ENCODE measurements at places on chromosomes 1 and 21.

DNA sequence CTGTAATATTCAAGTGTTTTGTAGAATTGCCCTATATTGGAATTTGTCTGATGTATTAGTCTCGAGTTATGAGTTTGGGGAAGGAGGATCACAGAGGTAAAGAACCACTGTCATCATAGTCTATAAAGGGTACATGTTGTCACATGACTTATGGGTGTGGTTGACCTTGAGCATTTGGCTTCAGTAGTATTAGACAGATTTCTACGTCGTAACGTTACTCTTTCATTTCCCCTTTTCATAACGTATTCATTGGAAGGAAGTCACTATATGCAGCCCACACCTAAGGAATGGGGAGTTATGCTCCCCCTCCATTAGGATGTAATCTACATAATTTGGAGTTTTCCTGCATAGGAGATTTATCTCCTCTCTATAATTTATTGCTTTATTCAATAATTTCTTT is 110.1 kb upstream of the VAV3 start:
- DNase-seq, result no peak

DNA sequence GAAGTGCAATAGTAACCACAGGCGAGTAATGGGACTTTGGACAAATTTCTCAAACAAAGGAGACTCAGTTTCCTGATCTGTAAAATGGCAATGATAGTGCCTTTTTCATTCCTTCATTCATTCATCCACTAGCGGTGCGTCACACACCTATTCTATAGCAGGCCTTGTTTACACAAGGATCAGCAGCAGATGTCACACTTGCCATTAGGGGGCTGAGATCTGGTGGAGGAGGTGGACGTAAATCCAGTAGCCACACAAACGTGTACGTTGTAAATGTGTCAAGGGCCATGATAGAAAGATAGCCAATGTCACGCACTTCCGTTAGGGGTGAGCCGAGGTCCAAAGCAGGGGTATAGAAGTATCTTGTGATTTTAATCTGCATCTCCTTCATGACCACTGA is 34.2 kb downstream of the SERINC2 start:
- no peak for DNase-seq

DNA sequence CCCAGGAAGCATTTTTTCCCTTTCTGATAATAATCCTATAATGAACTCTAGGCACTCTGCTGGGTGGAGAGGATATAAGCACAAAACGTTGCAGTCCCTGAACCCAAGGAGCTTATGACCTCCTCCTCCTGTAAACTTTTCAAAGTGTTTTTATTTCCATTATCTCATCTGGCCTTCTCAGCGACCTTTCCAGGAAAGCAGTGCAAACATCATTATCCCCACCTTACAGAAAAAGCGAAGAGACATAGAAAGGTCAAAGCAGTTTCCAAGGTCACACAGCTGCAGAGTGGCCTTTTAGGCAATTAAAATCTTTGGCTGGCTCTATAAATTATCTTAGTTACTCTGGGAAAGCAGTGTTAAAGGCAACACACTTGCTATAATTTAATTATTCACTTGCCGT is 63.8 kb downstream of the OLFML3 start:
- no peak for DNase-seq

DNA sequence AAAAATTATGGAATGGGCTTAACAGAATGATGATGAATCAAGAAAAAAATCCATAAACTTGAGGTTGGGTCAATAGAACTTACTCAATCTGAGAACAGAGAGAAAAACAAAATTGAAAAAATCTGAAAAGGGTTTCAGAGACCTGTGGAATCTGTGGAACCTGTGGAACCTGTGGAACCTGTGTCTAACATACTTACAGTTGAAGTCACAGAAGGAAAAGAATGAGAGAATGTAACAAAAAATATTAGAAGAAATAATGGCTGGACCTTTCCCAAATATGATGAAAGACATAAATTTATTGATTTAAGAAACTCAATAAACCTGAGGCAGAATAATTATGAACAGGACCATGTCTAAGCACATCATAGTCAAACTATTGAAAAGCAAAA is 17.7 kb upstream of the QSOX1 start:
- DNase-seq, result no peak

DNA sequence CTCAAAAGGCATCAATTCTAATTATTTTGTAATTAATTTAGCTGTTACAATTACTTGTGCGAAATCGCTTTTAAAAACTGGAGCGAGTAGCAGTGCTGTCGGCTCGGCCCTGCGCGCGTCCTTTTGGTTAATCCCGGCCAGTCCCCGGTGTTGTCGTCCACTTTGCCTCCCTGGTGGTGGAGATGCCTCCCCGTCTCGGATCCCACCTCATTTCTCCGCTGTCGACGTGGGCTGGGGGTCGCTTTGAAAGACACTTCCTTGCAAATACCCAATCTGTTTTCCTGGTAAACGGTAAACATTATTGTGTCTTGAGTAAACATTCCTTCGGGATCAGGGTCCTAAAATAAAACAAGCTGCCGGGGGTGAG is 3.7 kb downstream of the FOXD3 start:
- no peak for DNase-seq

GRCh38 chr1:32900371-32900955 is 726 bp downstream of the TMEM54 start:
- DNase-seq, result no peak

- DNase-seq, result no peak
These were observed 1.2 kb downstream of the SZRD1 start for GRCh38 chr1:16367968-16368890.

DNA sequence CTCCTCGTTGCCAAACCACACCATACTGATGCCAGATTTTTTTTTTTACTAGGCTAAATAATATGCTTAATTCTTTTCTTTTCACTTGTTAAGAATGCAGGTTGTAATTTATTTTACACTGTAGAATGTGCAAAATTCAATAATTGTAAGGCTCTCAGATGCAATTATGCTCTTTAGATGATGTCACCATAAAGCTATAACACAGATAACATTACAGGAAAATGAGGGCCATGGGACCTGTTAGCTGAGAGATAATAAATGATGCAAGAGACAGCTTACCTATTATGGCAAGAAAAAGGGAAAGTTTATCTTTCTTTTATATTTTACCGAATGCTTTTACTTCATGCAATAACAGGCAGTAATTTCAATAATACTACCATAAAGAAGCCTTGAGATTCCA is 35.4 kb downstream of the CHRM3 start:
- DNase-seq, result no peak

- DNase-seq, result no peak
These were observed 11.9 kb upstream of the CAPN2 start for GRCh38 chr1:223700388-223700918.

- DNase-seq, result no peak
These were observed 75.1 kb downstream of the ZSCAN20 start for GRCh38 chr1:33547576-33547975.

DNA sequence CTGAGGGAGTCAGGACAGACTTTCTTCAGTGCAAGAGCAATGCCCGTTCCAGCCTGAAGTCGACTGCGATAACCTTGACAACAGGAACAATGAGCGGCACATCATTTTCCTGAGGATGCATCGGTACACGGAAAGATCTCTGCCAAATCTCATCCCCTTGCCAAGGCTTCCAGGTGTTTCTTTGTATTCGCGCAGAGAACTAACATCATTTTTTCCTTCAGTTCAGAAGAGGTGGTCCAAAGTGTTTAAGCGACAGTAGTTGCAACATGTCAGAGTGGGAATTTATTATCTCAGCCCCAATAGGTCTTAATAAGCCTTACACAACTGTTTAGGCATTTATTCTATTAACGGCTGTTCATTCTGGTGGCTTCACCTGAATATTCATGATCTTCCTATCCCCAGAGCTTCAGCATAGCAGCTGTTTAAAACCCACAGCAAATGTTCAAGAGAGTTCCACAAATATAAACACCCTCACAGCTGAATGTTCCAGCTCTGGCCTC is 129.7 kb upstream of the NFIA start:
- no peak for DNase-seq

DNA sequence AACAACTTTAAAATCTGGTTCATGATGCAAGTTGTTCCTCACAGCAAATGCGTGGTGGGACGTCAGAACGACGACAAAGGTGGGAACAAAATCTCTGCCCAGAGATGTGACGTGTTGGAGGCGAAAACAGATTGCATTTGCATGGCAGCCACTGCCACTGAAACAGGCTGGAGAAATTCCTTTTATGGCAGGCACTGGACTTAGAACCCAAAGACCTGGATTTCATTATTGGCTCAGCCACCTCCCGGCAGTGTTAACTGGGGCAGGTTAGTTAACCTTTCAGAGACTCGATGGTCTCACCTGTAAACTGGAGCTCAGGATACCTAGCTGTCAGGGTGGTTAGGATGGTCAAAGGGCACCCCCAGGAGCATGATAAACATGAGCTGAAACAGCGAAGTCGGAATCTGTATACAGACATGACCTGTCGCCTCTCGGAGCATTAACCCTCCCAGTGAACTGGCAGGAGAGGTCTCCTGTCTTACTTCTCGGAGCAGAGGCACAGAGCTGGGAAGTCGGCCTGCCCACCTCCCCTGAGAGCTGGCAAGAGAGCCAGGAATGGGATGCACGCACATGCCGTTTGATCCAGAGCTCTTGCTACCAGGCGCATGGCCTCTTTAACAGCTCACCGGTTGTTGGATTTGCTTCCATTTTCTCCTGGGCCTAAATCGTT is 59.2 kb upstream of the TARBP1 start:
- no peak for DNase-seq

DNA sequence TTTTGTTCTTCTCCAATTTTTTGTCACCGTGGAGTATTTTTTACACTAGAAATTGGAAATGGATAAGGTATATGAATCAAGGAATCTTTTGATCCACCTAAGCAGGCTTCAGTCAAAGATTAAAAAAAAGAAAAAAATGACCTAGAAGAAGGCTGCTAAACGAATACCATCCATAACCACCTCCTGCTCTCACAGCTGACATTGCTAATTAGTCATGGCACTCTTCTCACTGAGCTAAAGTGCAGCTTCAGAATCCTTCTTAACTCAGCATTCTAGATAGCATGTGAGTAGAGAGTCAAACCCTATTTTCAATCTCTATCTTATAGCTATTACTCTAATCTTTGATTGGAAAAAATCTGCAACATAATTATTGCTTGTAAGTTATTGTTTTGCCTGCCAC is 40.2 kb upstream of the ST6GALNAC5 start:
- no peak for DNase-seq

DNA sequence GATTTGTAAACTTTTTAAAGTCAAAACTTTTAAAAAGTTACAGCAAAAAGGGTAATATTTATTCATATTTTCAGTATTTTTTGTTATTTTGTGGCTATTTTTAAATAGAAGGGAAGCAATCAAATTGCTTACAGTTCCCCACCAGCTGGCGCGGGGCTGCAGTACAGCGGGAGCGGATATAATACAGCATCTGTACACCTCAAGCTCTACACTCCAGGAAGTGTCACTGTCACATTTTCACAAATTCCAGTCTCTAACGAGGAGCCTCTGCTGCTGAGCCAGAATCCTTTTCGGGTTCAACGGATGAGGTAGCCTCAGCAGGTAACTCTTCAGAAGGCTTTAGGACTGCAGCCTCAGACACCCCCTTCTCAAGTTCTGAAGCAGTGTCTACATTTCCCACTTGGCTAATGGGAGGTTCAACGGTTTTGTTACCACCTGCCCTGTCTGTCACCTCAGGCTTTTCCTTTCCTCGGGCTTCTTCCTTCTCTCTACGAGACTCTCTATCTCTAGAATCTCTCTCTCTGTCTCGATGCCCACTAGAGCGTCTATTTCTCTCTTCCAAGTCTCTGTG is 11.7 kb downstream of the SOD1 start:
- DNase-seq, result no peak

DNA sequence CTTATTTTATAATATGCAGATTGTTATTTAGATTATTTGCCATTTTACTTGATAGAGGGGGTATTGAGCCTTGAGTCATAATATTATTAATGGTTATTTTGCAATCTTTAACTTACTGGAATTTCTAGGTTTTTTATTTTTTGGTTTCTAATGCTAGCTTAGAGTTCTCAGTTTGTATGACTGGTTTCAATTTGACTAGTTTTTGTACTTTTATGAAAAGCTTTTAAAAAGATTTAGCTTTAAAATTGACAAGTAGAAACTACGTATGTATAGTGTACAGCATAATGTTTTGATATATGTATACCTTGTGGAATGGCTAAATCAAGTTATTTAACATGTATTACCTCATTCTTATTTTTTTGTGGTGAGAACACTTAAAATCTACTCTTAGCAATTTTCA is 41.5 kb downstream of the CEP350 start:
- DNase-seq, result no peak

GRCh38 chr1:109977657-109978378 is 6.7 kb upstream of the AHCYL1 start:
- no peak for DNase-seq

- DNase-seq, result no peak
These were observed 3.9 kb upstream of the CLSPN start for GRCh38 chr1:35773711-35774110.

DNA sequence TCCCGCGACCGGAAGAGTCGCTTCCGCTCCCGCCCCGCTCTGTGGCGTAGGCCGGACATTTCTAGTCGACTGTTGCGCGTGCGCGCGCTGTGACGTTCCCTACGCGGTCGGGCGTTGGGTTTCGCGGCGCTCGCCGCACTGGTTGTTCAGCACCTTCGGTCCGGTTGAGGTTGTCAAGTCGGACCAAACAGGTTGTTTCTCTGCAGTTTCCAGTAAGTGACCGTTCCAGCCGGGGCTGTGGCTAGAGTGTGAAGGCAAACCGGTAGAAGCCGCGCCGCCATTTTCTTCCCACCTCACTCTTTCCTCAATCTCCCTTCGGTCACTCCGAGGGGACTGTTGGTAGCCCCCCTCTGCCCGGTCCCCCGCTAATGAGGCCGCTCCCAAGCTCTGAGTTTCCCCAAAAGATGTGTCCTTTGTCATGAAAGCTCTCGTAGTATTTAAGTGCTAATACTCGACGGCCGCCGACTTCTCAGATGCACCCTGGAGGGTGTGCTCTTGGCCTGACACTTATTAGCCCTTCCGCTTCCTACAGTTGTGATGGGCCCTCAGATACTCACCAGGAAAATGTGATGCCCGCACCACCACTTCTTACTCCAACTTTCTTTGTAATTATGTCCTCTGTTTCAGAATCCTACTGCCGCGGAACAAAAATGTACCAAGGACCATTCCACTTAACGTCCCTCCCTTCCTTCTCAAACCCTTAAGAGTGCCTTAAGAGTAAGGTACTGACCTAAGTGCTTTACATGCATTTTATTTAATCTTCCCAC is 56.3 kb downstream of the TRAF5 start:
- peak; percentile 71 for DNase-seq

GRCh38 chr1:8285103-8285502 is 32.8 kb upstream of the SLC45A1 start:
- DNase-seq, result no peak

DNA sequence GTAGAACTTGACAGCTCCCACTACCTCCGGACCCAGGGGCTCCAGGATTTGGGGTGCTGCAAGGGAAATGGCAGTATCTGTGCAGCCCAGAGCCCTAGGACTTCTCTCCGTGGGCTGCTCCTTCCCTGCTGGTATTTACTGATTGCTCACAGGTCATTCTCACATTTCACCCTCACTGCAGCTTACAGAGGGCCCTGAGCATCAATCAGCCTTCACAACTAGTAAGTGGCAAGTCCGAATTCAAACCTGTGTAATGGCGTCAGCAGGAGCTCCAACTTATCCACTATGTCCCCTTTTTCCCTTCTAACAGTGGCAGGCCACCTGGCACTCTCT is 32.4 kb downstream of the PIK3C2B start:
- DNase-seq, result no peak

- no peak for DNase-seq
These were observed 7.0 kb downstream of the DYRK1A start for GRCh38 chr21:37373539-37373938.

- no peak for DNase-seq
These were observed 12.7 kb downstream of the RHEX start for GRCh38 chr1:206065547-206066145.

GRCh38 chr1:244346972-244347618 is 104.6 kb downstream of the ADSS2 start:
- no peak for DNase-seq

- no peak for DNase-seq
These were observed 63.8 kb downstream of the TBX19 start for GRCh38 chr1:168344517-168344916.

Data from stimulated activated naive CD4-positive, alpha-beta T cell (primary cell).